Central memory CD8-positive, alpha-beta T cell (primary cell): ENCODE measurements at places on chromosomes 1 and 21.

- DNase-seq, result peak; percentile 20
Measured at GRCh38 chr1:180192172-180192571, 37.5 kb downstream of the QSOX1 start.

- DNase-seq, result peak; percentile 72
Measured at GRCh38 chr1:42913426-42914091, 45.1 kb downstream of the SLC2A1 start.

DNA sequence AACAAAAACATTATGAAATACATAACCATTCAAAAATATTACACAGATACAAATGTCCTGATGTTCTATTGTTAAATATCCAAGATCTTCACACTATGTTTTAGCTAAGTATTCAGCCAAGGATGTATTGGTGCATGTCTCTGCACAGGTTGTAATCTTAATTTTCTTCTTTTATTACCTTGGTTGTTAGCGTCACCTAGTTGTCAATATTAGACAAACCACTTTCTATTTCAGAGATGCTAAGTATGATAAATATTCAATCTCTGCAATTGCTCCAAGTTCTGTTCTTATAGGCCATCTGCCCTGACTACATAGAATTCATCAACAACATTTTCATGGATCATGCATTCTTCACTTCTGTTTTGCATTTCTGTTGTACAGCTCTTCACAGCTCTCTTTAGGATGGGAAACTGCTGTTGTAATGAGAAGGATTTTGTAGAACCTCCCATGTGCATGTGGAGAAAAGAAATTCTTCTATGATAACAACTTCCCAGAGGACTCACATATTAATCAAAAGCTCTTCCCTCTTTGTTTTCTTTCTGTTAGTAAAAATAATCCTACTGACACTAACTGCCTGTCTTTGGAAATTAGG lies 380.1 kb downstream of the NUF2 start:
- DNase-seq, result no peak

- DNase-seq, result no peak
Measured at GRCh38 chr1:3222042-3222692, 153.2 kb downstream of the PRDM16 start.

DNA sequence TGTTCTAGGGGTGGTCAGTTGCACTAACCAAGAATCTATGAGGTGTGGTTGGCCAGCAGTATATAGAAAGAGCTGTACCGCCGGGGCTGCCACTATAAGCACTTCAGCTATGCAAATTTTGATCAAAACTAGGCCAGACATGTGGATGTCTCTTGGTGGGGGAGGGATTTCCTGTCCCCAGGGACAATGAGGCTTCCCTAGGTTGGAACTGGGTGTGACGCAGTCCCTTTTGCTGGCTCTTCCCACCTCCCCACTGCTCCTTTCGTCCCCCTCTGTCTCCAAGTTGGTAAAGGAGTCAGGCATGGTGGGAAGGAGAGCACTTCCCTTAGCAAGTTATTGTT lies 13.6 kb downstream of the SDCCAG8 start:
- DNase-seq, result no peak

DNA sequence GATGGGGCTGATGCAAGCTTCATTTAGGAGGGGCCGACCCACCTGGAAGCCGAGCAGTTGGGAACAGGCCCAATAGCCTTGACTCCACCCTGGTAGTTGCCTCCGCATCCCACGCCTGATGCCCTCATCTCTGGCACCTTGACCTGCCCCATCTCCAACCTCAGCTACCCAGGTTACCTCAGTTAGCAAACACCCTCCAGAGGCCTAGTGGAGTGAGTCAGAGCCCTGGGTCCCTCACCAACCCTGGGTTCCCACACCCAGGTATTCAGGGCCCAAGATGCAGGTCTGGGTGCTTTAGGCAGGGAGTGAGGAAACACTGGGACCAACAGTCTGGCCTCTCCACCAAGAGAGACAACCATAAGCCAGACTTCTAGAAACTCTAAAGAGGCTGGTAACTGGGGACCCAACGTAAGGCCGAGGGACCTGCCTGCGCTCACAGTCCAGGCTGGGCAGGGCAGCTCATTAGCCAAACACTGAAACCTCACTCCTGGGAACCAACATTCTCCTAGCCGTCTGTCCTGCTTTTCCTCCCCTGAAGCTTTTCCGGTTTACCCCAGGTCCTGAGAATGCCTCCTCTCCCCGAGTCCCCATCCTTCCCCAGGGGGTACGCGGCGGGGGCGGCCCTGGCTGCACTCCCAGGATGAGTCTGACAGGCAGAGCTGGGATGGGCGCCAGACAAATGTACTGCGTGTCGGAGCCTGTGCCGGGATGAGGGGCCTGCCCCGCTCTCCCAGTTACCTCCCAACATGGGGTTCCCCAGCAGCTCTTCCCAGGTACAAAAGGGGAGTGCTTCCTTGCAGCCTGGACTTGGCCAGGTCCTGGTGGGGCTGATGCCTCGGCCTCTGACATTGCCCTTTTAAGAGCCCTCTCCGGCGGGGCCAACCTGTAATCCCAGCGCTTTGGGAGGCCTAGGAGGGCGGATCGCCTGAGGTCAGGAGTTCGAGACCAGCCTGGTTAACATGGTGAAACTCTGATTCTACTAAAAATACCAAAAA lies 8.9 kb upstream of the CELSR2 start:
- DNase-seq, result no peak

DNA sequence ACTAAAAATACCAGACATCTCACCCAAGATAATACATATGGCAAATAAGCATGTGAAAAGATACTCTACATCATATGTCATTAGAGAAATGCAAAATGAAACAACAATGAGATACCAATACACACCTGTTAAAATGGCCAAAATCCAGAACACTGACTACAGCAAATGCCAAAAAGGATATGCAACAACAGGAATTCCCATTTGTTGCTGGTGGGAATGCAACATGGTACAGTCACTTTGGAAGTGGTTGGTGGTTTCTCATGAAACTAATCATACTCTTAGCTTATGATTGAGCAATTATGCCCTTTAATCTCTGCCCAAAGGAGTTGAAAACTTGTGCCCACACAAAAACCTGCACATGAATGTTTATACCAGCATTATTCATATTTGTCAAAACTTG lies 6.4 kb upstream of the RGS2 start:
- DNase-seq, result no peak

- DNase-seq, result peak; percentile 36
Measured at GRCh38 chr1:245156041-245156735, 1.4 kb downstream of the KIF26B start.

GRCh38 chr1:235045921-235046601 lies 82.6 kb downstream of the TOMM20 start:
- DNase-seq, result no peak
